Ovary (tissue), 10 donors: ENCODE measurements at places on chromosomes 7 and 10.

DNA sequence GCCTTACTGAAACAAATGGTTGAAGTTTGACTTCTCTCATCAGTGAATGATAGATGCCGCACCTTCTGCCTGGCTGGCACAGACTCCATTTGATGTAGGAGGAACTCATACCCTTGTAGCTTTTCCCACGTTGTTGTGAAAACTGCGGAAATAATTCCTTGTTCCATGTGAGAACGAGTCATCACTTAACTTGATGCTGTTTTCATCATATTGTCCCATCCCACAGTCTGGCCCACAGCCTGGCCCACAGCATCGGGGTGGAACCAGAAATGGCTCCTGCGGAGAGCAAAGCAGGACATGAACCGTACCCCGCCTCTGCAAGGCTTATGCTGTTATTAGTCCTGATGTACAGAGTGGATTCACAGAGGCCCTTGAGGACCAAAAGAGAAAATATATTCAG is 587.0 kb downstream of the SDK1 start:
- DNase-seq = no peak

GRCh38 chr7:82230811-82231581 is 212.6 kb downstream of the CACNA2D1 start:
- DNase-seq = no peak

DNA sequence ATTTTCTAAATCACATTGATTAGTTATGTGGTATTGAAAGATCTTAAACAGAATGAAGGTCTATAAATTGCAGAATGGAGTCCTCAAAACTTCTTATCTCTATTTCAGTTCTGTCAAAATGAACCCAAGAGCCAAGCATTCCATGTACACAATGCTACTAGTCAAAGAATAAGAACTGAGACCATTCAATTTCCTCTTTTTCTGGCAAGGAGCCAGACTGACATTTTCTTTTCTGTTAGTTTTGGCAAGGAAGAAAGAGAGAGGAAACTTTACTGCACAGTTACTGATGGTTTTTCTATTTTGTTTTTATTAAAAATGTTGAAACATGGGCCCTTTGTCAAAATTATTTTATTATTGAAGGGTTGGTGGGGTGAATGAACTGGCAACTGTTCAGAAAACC is 181.8 kb upstream of the FERD3L start:
- no peak for DNase-seq

GRCh38 chr7:44646176-44646920 is 39.9 kb downstream of the OGDH start:
- no peak for DNase-seq

DNA sequence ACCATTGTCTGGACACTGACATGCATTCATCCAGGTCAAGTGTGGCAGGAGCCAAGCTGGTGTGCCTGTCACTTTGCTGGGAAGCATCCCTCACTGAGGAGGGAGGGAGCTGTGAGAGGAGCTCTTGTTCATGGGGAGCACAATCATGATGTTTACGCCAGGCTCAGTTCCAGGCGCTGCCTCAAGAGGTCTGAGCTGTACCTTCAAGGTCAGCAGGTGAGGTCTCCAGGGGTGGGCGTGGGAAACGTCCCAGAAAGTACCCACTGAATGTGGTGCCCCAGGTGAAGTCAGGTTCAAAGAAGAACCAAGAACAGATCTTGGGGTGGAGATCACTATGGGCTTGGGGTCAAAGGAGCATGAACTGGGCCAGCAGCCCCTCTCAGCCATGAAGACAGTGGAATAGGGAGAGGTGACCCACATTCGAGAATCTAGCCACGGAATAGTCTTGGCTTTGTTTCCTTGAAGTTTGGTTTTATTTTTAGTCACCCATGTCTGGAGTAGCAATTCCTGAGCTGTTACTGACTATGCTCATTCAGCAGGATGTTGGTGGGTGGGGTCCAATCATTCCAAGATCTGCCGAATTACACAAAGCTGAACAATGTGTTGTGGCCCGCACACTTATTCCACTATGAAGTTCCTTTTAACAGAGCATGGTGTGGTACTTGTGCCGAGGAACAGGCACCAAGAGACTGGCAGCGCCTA is 29.3 kb downstream of the NPS start:
- no peak for DNase-seq

GRCh38 chr10:132540456-132540855 is 2.9 kb downstream of the INPP5A start:
- DNase-seq = peak; percentile 51

GRCh38 chr10:5971315-5971832 is 6.0 kb downstream of the IL15RA start:
- DNase-seq = no peak

DNA sequence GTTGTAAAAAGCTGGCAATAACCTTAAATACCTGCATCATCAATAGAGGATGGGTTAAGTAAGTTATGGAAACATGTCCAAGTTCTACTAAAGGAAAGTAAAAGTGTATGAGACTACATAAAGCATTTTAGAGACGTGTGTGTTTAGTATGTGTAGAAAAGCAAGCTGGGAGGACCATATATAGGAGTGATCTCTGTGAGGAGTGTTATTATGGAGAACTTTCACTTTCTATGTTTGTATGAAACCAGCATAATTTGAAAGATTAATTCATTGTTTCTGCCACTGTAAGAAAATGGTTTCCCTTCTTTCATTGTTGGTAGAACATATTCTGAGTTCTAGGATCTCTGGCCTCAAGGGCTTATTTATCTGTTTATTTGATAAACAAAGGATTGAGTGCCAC is 19.2 kb upstream of the PDLIM1 start:
- DNase-seq = no peak

DNA sequence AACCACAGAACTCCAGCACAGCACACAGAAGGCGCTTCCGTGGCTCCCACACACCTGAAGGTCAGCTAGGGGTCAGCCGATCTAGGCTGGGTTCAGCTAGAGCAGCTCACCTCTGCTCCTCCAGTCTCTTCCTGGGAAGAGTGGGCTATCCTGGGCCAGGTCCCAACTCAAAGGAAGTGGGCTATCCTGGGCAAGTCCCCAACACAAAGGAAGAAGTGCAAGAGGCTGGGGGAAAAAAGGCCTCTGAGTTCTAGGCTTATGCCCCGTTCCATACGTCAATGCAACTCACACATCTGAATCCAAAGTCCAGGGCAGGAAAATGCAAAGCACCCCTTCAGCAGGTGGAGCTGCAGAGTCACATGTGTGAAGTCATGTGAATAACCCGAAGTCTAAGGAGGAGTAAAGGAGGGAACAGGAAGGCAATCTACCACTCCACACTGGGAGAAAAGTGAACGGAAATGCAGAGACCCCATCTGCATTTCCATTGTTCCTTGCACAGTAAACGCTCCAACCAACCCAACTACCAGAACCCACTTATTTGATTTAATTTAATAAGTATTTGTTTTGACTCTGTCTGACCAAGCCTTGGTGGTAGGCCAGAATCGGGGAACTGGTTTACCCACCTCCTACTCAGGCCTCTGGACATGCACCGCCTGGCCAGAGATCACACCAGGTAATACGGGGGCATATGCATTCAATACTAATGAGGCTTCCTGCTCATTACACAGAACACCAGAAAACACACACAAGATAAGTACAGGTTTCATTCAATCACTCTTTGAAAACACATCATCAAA is 95.5 kb upstream of the RNF32 start:
- DNase-seq = no peak

DNA sequence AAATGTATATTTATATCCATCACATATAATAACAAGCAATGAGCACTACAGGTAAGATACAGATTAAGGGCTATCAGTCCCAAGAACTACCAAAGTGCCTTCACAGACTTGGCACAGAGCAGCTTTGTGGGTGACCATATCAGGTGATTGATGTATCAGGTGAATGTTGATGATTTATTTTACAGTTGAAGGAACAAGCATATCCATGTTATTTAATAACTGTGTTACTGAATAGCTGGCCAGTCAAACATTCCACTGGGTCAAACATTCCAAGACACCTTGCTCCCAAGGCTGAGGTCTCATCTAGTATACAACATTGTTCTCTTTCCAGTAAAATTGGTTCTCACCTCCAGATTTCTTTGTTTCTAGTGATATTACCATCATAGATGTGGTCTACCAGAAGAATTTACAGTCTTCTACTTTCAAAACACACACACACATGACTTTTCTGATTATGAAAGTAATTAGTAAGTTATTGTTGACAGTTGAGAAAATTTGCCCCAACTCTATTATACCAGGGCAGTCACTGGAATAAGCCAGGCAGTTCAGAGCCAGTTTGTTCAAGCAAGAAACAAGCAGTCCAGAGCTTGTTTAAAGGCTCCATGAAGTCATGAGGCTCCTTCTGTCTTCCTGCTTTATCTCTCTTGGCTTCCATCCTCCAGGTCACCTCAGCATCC is 68.2 kb downstream of the ELAPOR2 start:
- no peak for DNase-seq

GRCh38 chr10:47364366-47364765 is 16.2 kb downstream of the RBP3 start:
- DNase-seq = no peak

GRCh38 chr10:129048513-129048912 is 418.5 kb upstream of the MGMT start:
- no peak for DNase-seq

DNA sequence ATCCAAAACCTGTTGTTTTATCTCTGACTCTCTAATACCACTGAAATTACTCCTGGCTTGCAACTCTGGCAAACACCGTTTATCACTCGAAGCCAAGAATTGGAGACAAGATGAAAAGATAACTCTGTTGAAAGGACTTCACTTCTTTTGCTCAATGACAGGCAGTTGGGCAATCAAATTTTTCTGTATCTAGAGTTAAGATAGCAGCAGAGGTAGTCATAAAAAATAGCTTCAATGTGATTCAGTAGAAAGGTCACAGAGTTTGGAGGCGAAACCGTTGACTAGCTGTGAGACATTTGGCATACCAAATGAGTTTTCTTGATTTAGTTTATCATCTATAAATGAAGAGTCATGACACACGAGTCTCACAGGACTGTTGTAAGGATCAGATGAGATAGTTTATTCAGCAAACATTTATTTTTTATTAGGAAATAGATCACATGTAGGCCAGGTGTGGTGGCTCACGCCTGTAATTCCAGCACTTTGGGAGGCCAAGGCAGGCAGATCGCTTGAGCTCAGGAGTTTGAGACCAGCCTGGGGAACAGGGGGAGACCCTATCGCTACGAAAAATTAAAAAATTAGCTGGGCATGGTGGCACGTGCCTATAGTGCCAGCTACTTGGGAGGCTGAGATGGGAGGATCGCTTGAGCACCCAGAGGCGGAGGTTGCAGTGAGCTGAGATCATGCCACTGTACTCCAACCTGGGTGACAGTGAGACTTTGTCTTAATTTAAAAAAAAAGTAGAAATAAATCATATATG is 23.6 kb downstream of the AKR1B1 start:
- DNase-seq = no peak

DNA sequence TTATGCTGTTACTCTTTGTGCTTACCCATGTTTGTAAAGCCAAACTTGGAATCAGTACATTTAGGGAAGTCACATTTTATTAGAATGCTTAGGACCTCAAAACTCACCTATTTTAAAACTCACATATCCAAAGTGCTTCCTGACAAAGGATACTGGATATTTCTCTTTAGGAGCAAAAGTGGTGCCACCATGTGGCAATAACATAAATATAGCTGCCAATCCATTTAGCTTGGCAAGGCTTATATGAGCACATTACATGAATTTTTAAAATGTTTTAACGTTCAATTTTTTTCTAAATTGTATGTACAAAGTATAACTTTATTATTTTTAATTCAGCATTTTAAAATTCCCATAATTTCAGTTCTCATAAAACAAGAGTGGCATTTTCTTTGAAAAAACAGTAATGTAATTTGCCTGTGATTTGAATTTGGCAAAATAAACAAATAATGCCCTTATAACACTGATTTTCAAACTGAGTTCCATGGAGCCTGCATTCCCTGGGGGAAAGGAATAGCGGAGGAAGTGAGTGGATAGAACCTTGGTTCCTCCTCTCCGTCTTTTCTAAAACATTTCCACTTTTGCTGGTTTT is 75.4 kb downstream of the HDAC9 start:
- DNase-seq = no peak

GRCh38 chr10:132708441-132708840 is 77.5 kb downstream of the NKX6-2 start:
- no peak for DNase-seq

GRCh38 chr7:37150856-37151255 is 297.8 kb downstream of the ELMO1 start:
- DNase-seq = no peak

GRCh38 chr10:95350830-95351228 is 60.0 kb upstream of the PDLIM1 start:
- DNase-seq = no peak

GRCh38 chr7:85480666-85481065 is 293.8 kb upstream of the SEMA3D start:
- DNase-seq = no peak

GRCh38 chr10:69179089-69179742 is 818 bp upstream of the SUPV3L1 start:
- peak; percentile 34 for DNase-seq

- no peak for DNase-seq
These were observed 898.6 kb downstream of the KCNMA1 start for GRCh38 chr10:76738991-76739390.

DNA sequence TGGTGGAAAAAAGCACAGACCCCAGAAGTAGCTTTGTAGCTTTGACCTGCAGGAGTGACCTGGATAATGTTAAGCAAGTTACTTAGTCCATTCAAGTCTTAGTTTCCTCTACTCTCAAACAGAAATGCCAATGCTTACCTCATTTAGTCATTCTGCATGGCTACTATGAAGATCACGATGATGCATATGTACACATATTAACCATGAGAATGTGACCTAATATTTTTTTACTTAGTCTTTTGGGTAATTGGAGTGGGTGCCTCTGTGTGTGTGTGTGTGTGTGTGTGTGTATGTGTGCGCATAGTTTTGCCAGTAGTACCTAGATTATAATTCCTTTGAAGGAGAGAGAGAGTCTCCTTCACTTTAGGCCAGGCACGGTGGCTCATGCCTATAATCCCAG is 95.8 kb downstream of the NRP1 start:
- no peak for DNase-seq

GRCh38 chr10:131195116-131195515 is 116.4 kb downstream of the TCERG1L start:
- no peak for DNase-seq

DNA sequence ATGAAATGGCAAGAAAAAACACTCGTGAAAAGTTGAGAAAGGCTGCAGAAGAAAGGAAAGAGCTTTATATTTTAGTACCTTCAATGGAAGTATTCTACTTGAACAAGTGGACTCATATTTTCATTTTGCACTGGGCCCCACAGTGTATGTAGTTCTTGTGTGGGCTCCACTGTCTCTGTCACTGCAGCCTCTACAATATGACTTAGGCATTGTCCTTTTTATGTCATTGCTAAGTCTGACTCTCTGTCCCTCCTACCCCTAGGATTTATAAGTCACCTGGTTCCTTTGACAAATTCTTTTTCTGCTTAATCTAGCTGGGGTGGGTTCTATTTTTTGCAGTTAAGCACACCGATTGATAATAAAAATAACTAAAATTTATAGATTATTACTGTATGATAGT is 27.7 kb upstream of the SOSTDC1 start:
- DNase-seq = no peak
